Retinal pigment epithelial cell (primary cell): ENCODE measurements at places on chromosomes 7 and 10.

GRCh38 chr10:668786-669485, 20.5 kb downstream of the DIP2C start:
- no peak for DNase-seq

DNA sequence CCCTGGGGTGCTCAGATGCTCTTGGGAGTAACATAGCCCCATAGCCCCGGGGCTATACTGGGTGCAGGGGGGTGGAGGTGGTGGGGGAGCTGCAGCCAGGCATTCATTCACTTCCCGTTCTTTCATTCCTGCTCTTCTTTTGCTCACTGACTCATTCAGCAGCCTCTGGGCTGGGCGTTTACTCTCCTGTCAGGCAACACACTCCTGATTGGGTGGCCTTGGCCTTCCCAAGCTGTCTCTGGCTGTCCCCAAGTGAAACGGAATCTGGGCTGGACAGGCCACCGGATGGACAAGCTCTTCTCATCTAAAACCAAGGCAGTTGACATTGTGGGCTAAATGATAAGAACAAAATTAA, 34.6 kb downstream of the CHST3 start:
- DNase-seq: no peak

- DNase-seq: no peak
Measured at GRCh38 chr7:148127374-148127773, 463.2 kb upstream of the C7orf33 start.

GRCh38 chr7:30594048-30594539, 584 bp upstream of the GARS1 start:
- no peak for DNase-seq

GRCh38 chr7:91749418-91749817, 131.1 kb downstream of the MTERF1 start:
- DNase-seq: no peak

DNA sequence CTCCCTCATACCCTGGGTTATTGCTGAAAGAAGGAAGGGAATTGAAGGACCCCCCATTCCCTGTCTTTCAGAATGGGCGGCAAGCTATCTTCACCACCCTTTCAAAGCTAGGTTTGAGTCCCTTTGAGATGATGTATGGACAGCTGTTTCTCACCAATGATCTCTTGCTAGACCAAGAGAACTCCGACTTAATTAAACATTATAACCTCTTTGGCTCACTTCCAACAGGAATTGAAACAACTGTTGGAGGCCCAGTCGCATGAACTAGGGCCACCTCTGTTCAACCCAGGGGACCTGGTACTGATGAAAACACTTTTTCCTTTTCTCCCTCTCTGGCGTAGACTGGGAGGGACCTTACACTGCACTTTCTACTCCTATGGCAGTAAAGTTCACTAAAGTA, 110.6 kb downstream of the ITGB8 start:
- no peak for DNase-seq

- DNase-seq: no peak
Measured at GRCh38 chr7:36129048-36129534, 24.0 kb upstream of the EEPD1 start.

DNA sequence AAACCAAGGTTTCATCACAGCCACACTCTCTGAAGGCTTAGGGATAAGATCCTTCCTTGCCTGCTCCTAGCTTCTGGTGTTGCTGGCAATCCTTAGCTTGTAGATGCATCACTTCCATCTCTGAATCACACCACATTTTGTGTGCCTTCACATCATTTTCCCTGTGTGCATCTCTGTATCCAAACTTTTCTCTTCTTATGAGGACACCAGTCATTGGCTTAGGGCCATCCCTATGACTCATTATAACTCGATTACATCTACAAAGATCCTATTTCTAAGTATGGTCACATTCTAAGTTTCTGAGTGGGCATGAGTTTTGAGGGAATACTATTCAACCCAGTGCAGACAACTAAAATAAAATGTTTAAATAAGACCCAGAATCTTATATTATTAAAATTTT, 121.7 kb downstream of the C7orf25 start:
- DNase-seq: no peak

DNA sequence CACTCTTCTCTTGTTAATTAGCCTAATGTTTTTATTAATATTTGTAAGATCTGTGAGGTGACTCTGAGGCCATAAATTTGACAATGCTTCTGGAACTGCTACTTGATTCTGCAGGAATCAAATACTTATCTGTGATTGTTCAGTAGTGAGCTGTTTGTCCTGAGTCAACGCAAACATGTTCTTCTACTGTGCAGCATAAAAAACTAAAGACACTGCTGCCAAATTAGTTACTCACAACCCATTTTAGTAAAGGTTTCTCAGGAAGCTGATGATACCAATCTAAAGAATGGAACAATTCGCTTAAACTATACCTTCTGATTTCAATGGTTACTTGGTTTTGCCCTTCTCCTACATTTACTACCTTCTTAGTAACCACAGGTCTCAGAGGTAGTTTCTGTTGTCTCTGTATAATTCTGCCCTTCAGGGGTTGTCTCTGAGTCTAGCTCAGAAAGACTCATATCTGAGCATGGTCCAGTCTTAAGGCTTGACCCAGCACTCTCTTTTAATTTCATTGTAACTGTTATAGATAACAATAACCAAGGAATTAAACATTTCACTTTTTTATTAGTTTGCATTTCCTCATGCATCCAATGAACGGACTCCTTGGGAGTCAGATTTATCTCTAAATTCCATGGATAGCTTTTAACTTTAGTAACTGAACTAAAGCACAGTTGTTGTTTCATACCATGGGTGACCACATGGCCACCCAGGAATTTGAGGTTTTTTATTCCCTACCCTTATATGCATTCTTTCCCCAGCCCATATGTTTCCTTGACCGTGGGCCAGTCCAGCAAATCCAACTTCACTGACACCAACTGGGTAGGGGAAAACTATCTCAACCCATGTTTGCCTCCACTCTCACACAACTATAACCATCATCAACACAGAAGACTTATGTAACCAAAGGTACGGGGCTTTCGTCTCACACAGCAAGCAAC, 309.5 kb upstream of the TEX47 start:
- DNase-seq: no peak

DNA sequence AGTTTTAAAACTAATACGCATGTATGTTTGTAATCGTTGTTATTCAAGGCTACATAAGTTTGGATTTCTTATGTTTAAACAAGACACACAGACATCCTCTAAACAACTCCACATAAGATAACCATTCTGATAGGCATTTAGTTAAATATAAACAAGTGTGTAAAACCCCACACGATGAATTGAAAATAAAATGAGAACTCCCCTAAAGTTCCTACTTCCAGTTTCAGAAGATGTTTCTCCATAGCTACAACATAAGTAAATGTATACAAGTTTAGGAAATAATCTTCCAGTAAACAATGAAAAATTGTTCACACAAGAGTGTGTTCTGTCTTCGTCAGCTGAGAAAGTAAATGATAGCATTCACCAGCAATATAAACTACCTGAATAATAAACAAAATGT, 246.8 kb downstream of the RNLS start:
- no peak for DNase-seq

DNA sequence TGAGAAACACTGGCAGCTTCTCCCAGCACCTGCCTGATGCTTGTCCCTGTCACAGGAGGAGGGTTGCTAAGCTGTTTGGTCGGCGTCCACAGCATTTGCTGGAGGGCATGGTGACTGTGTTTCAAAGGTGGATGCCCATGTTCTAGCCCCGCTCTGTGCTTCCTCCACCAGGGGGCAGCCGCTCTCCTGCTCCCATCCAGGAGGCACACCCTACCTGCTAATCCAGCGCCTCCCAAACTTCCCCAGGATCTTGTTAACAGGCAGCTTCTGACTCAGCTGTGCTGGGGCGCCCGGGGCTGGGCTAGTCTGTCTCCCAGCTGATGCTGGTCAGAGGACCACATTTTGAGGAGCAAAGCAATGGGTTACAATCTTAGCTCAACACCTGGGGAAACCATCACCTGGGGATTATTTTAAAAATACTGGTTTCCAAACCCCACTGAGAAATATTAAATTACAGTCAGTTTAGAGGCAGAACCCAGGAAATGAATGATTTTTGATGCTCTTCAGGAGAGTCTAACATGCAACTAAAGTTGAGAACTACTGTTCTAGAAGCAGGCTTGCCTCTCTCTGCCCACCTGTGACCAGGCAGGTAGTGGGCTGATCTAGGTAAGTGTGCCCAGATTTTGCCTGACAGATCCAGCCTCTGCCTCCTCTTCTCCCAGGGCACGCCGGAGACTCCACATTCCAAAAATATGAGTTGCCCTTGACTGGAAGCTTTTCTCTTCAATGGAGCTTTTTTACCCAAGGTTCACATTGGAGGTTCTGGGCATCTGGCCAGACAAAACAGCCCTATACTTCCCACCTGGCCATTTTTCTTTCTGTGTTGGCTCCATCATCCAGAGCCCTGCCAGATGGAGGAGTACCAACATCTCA, 92.7 kb upstream of the GPR26 start:
- DNase-seq: no peak

- no peak for DNase-seq
Measured at GRCh38 chr10:49534670-49535381, 4.1 kb downstream of the ERCC6 start.

DNA sequence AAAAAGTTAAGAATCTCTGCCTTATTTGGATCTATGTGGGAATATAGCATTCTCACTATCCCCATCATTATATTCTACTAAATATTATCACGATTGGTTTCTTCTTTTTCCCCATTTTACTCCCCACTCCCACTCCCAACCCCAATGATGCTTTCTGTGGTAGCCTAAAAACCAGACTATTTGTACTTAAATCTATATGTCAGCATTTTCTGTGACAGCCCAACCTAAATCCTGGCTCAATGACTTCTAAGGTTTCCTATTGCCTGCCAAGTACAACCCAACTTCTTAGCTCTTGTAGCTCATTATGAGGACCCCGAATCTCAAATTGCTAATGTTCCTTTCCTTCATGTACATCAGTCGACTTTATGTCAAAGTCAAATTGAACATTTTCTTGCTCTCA, 598.6 kb downstream of the XPNPEP1 start:
- no peak for DNase-seq

GRCh38 chr10:113441220-113441619, 111.6 kb upstream of the HABP2 start:
- no peak for DNase-seq

- DNase-seq: no peak
Measured at GRCh38 chr10:51786684-51787035, 87.3 kb upstream of the CSTF2T start.

DNA sequence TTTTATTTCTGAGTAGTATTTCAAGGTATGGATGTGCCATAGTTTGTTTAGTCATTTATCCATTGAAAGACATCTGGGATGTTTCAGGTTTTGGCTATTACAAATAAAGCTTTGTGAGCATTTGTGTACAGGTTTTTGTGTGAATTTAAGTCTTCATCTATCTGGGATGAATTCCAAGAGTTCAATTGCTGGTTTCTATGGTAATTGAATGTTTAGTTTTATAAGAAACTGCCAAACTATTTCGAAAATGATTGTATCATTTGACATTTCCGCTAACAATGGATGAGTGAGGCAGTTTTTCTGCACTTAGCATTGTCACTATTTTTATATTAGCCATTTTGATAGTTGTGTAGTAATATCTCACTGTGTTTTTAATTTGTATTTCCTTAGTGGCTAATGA, 99.4 kb downstream of the WDFY4 start:
- no peak for DNase-seq

GRCh38 chr10:129956286-129956670, 7.8 kb downstream of the EBF3 start:
- no peak for DNase-seq

- DNase-seq: no peak
Measured at GRCh38 chr7:7848246-7848645, 120.3 kb upstream of the GLCCI1 start.

DNA sequence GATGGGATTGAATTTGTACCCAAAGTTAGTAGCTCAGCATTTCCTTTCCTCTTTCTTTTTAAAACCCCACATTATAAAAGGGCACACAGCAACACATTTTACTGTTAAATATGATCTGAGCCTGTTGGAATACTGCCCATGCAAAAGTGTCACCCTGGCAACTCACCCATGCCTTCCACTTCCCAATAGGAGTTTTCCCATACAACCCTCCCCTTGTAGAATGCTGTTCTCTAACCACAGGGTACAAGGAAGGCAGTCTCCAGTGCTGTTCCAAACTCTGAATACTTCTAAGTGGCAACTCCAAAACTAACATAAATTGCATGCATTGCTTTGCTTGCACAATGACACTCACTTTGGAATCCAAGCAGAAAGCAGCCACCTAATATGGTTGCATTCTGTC, 60.8 kb downstream of the NRCAM start:
- no peak for DNase-seq

DNA sequence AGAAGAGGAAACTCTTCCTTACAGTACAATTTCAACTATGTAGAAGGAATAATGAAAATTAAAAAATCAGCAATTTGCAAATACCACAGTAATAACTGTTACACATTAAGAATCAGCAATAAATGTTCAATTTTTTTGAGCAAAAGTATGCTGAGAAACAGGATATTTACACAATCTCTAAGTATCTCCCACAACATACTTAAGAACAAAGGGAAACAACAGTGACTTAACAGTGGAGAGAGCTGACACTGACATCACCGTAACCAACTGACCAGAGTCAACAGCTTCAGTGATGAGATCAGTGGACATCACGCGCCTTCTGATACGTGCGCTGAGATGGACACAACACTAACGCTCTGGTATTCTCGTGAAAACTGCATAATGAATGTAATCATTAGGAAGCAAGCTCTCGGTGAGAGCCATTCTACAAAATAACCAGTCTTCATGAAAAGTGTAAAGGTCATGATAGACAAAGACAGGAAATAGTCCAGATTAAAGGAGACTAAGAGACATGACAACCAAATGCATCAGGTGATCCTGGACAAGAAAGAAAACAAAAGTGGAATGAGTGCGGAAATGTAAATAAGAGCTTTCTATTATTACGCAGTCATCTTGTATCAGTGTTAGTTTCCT, 82.6 kb downstream of the PIP4K2A start:
- DNase-seq: no peak

DNA sequence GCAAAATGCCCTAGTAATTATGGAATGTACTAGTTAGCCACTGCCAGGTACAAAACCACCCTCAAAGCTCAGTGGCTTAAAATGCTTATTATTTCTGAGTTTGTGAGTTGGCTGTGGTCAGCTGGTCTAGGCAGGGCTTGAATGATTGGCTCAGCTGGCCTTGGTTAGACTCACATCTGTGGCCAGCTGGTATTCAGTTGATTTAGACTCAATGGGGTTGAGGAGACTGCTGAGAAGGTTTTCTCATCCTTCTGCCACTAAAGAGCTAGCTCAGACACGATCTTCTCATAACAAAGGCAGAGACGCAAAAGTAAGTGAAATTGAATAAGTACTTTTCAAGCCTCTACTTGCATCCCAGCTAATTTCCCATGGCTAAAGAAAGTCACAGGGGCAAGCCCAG, 57.1 kb upstream of the CYP2C18 start:
- DNase-seq: no peak

DNA sequence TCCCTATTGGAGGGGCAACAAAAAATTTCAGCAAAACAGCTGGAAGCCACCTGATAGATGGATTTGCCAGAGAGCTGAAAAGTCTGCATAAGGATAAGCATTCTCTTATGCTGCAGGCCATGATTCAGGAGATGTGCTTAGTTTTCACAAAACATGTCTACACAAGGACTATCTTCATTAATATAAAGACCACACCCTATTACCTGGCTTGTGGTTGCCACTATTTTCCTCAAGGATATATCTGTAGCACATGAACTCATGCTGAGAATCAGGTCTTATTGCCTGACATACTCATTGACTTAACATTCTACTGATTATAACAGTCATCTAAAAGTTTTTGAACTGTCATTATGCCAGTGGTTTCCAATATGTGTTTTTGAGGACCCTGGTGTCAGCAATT, 7.1 kb upstream of the COL17A1 start:
- no peak for DNase-seq
